ENCODE measurements at places on chromosomes 1 and 21.

DNA sequence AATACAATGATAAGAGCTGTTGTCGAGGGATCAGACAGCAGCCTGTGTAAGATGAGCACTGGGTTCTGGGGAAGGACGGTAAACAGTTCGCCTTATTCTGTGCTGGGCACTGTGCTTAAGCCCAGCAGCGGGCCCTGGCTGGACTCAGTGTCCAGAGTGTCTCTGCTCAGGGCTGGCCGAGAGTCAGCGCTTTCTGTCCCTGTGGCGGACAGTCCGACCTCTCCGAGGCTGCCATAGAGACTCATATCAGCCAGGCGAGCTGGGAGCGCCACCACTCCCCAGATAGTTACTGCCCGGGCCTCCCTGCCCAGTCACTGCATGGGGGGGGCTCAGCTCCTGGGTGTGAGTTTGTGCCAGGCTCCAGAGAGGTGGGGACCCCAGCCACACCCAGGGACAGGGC lies 14.7 kb upstream of the NPHP4 start:
- no peak for DNase-seq

DNA sequence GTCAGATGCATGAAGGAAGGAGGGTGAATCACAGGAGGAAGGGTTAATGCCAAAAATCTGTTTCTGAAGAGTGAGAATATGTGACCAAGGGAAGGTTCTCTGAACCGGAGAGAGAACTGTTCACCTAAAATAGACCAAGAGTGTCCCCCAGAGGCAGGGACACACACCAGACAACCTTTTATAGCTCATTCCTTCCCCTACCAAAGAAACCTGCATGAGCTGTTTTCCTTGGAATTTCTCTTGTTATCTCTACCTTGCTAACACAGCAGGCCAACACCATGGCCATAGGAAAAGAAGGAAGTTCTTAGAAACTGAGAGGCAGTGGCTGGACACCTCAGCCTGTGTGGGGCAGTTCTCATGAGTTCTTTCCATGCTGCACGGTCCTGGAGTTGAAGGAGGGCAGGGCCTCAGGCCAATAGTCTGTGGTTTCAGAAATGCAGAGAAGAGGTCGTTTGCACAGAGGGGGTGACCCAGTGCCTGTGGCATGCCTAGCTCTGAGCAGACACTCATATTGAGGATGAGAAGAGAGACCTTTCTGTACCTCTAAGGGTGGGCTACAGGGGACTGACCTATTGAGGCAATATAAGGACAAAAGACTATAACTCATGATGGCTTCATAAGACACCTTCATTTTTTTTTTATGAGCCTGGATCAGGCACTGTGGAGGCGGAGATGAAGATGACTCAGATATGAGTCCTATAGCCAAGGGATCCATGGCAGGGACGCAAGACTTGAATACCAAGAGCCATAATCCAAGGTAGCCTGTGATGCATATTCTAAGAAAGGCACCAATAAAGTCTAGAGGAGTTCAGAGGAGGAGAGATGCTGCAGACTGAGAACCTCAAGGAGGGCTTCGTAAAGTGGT lies 39.4 kb downstream of the IGFN1 start:
- peak; percentile 28 for DNase-seq

DNA sequence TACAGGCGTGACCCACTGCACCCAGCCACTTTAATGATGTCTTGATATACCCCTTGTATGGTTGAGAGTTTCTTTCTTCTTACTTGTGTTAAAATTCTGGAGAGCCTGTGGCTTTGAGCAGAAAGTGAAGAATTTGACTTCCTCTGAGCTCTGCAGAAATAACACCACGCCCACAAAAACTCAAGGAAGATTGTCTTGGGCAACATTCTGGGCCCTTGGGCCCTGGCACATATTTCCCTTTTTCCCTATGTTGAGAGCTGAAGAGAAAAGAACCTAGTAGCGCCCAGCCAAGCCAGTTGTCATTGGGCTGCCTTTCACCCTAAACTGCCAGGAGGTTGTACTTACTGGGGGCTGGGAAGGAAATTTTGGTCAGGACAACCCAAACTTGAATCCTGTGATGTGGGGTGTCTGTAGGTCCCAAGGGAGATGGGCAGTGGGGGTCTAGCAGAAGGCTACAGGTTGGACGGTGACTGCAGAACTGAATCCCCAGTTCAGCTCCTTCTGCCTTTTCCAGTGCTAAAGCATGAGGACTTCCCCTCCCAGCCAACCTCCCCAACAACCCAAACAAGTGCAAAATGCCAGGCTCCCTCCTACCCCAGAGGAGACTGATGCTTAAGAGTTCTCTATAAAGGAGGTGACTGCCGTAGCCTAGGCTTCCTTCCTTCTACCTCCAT lies 11.7 kb upstream of the SNAPIN start:
- DNase-seq = no peak

DNA sequence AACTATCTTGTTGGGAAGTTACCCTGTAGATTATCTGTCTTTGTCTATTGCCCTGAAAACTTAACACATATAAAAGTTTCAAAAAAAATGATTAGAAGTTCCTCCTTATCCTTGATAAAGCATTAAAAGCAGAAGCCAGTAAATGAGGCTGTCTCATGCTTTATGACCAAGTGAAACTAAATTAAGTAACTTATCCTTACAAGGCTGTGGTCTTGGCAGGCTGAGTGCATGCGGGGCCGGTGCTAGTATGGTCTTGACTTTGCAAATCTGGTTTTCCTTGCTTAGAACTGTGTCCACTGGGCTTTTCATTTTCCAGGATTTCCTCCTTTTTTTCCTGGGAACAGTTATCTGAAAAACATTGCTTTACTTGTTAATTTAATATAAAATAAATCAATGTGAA lies 43.1 kb downstream of the PCNX2 start:
- DNase-seq = no peak

- DNase-seq = no peak
Observed at GRCh38 chr1:173016419-173016818, 34.3 kb downstream of the TNFSF18 start.

DNA sequence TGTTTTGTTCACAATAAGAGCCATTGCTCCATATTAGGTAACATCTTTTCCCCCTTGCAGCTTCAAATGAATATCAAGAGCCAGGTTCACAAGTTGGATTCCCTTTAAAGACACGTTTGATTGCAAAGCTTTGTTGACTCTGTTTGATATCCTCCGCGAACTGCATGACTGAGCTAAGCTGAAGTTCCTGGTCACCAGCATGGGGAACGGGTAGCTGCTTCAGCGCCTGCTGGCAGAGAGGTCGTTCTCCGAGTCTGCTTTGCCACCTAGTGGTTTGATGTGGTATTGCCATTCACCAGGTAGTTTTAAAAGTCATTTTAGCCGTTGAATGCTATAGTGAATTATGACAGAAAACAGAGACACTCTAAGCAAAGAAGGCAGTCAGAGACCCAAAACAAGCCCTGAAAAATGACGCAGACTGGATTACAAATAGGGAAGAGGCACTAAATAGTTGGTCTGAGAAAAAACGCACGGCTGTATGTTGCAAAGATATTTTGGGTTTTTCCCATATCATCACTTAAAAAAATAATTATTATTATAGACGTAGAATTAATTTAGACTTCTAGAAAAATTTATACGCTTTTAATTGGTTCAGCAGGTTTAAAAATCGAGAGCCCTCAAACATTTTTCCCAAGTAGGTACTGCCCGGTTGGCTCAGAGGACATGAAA lies 193.5 kb upstream of the FMN2 start:
- DNase-seq = peak; percentile 42

GRCh38 chr1:167248707-167249642 lies 28.3 kb downstream of the POU2F1 start:
- no peak for DNase-seq

All from HS-5 (cell line).